ENCODE measurements at places on chromosomes 4 and X.

DNA sequence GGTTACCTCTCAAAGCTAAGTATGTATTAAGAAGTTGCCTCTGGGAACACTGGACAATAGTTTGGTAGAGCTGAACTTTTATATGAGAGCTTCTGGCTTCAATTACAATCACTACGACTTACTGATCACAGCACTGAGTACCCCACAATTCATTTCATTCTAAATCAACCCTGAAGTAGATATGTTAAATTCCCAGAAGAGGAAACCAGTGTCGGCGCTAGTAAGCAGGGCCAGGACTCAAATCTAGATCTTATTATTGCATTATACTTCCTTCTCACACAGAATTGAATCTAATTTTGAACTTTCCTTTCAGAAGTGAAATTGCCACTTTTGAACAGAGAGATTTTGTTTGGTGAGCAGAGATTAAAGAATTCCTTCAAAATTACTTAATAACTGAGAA, 41.8 kb downstream of the HUWE1 start:
- DNase-seq = no peak

- DNase-seq = no peak
These were observed 120.6 kb upstream of the MID1 start for GRCh38 chrX:10741003-10741402.

- DNase-seq = peak; percentile 44
These were observed 14.5 kb upstream of the KDM5C start for GRCh38 chrX:53239474-53239873.

GRCh38 chr4:33711826-33712225, 2532.5 kb downstream of the ARAP2 start:
- no peak for DNase-seq

GRCh38 chr4:142351958-142352357, 494.1 kb downstream of the INPP4B start:
- DNase-seq = no peak

- DNase-seq = no peak
These were observed 57.7 kb upstream of the S100G start for GRCh38 chrX:16592194-16592770.

DNA sequence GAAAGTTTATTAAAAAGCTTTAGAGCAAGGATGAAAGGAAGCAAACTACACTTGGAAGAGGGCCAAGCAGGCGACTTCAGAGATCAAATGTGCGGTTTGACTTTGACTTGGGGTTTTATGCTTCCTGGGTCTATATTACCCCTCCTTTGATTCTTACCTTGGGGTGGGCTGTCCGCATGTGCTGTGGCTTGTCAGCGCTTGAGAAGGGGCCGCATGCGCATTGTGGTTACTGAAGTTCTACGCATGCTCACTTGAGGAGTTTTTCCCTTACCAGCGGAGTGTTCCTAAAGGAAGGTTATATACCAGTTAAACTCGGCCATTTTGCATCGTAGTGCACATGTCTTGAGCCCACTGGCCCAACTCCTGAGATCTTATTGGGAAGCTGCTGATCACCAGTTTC, 9.9 kb downstream of the ZNF157 start:
- DNase-seq = peak; percentile 19

- no peak for DNase-seq
These were observed 180.3 kb upstream of the TENM3 start for GRCh38 chr4:182062936-182063335.

- peak; percentile 68 for DNase-seq
These were observed 123.3 kb upstream of the TBL1X start for GRCh38 chrX:9341291-9342201.

- no peak for DNase-seq
These were observed 195.0 kb upstream of the S100G start for GRCh38 chrX:16454926-16455325.

DNA sequence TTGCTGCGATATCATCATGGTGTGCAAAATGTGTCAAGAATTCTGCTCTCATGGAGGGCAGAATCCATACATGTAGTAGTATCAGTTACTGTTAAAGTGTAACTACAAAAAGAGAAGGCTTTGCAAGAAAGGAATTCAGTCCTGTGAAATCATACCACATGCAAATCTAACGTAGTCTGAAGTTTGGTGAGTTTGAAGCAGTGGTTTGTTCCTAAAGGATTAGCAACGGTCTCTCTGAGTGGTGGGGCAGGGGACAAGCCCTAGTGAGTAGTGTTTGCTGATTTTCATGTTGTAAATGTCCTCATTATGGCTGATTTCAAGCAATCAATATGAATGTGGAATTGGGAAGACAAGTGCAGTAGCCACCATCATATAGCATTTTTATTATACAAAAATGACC, 47.1 kb upstream of the CLNK start:
- DNase-seq = no peak

DNA sequence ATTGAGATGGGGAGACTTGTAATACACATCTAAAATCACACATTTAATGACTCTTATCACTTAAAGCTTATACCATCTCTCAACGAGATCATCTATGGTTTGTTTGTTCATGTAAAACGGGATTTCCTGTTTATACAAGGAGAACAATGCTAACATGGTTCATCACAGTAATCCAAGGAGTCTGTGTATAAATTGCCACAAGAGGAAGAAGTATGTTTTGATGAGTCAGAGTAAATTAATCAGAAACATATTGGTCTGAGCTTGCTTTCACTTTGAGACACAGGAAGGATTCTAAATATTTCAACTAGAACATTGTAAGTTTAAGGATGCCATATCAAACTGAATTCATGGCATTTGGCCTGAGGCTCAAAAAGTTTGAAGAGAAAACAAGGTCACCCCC, 594.1 kb downstream of the GLUD2 start:
- no peak for DNase-seq

DNA sequence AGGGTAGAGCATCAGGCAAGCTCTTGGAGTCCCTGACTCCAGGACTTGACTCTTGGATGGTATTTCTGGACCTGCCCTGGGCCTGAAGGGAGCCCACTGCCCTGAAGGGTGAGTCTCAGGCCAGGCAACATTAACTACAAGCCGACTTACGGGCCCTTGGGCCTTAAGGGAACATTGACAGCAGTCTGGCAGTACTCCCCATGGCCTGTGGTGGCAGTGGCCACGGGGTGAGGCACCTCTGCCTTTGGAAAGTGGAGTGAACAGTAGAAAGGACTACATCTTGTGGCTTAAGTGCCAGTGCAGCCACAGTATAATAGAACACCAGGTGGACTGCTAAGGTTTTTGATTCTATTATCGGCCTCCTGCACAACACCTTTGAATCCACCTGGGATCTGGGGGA, 36.3 kb downstream of the SH3BGRL start:
- no peak for DNase-seq

Measured in GM20000 (cell line).